Amniotic epithelial cell (primary cell): ENCODE measurements at places on chromosomes 6 and 20.

- no peak for DNase-seq
Observed at GRCh38 chr6:154907291-154907690, 87.8 kb upstream of the TIAM2 start.

GRCh38 chr6:125780540-125781313 lies 10.0 kb upstream of the NCOA7 start:
- DNase-seq: peak; percentile 78

GRCh38 chr6:124008988-124009765 lies 205.5 kb downstream of the NKAIN2 start:
- DNase-seq: no peak

DNA sequence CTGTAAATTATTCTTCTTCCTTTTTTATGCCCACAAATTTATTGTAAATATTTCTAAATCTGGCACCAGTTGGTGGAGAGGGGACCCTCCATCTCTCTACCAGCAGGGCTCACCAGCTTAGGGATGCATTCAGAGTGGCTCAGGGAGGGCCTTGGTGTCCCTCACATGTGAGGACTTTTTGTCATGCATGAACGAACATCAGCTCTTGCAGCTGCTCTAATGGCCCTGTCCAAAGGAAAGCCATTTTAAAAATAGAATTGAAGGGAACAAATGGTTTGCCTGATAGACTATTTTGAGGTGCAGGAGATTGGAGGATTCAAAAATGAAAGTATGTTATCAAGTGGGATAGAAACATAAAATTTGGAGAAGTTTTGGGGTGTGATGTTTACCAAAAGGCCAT lies 37.5 kb upstream of the KLHL31 start:
- DNase-seq: no peak

DNA sequence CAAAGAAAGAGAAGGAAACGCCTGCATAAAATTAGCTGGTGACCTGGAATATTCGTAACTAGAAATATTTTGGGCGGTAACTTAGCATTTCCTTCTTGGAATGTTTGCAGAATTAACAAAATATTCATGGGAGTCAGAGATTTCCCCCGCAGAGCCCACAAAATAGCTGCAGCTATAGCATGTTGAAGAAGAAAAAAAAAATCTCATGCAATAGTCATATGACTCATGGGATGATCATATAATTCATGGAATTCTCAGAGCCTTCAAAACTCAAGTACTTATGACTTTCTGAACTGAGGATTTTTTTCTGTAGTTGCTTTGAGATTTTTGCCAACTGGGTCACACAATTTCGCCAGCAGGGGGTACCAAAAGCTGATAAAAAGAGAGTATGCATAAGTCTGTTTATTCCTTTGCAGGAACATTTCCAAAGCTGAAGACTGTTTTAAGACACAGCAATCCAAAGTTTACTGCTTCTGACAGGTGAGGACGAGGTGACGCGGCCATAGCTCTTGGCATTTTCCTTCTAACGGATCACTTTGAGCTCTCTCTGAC lies 586.0 kb upstream of the CHD6 start:
- no peak for DNase-seq

- DNase-seq: no peak
Observed at GRCh38 chr20:45848421-45848820, 8.8 kb downstream of the ACOT8 start.

DNA sequence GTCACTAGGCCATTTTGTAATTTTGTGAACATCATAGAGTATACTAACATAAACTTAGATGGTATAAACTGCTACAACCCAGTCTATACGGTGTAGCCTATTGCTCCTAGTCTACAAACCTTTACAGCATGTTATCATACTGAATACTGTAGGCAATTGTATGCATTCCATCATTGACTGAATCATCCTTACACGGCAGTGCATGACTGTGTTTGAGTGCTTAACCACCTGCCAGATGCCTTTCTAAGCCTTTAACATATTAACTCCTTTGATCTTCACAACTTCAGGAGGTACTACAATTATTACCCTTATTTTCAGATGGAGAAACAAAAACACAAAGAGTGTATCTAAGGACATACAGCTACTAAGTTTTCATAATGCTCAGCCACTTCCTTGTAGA lies 14.0 kb downstream of the DPPA5 start:
- peak; percentile 38 for DNase-seq

DNA sequence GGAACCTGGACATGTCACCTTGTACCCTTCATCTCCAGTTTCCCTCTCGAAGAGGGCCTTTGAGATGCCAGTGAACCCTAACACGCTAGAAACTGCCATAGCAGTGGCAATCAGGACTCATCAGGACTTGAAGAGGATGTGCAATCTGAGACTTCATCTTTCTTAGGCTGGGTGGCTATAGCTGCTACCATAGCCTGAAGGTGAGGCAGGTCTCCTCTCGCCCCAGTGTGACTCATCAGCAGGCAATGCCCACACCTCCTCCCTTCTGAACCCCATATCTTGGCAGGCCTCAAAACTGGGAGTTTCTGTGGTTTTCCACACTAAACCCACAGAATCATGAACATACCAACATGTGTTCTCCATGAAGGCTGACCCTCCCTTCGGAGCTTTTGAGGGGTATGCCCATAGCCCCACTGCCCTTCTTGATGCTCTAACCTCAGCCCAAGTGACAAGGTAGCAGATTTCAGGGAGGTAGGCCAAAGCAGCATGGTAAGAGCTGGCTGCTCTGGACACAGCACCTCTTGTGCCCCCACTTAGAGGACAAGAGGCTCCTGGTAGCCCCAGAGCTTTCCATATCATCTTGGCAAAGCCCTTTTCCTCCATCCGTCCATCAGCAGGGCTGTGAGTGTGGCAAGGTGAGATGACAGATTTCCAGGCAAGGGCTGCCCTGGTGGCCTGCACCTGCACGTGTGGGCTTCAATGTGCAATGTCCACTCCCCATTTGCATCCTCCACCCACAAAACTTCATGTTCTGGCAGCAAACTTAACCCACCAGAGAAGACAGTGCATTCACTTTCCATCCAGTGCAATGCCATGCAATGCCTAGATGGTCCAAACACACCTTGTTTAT lies 2.6 kb downstream of the BLCAP start:
- DNase-seq: peak; percentile 75

GRCh38 chr20:62744741-62745191 lies 36.1 kb downstream of the NTSR1 start:
- no peak for DNase-seq

- DNase-seq: no peak
Observed at GRCh38 chr20:22542427-22542826, 41.9 kb downstream of the FOXA2 start.

- no peak for DNase-seq
Observed at GRCh38 chr6:15961635-15962448, 167.0 kb upstream of the MYLIP start.

DNA sequence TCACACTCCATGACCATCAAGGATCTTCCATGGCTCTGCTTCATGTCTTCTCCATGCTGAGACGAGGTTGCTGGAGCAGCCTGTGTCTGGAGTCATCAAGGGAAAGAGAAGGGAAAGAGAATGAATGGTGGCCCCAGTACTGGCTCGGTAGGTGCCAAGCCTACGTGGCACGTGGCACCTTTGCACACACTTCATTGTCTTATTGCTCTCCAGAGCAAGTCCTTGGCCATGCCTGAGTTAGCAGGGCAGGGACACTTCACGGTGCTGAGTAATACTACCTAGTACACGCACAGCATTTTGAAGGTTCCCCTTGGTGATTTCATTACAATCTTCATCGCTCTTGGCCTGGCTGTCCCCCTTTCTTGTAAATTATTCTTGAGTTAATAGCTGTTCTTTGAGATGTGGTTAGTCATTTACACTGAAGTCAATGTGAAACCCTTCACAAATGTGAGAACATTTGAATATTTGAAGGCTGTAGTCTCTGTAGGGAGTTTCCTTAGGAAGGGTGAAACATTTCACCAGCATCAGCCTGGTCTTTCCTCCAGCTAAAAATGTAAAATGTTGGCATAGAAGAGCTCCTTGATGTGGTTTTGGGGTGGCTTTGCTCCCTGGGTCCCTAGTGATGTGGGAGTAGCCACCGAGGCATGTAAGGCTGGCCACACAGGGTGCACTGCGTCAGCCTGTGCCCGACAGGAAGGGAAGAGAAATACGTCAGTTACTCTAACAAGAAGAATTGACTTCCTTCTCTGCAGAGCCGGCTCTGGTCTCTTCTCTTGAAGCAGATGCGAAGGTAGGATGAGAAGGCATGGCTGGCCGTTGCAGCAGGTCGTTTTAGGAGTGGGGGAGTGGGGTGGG lies at the start of gene SYTL3:
Gene SYTL3 (plus strand): TSS at position 766 of the 855 bp plus-strand sequence. CDS start 13,215 bp downstream, outside the sequence.
- peak; percentile 40 for DNase-seq
